ENCODE measurements at places on chromosomes 5 and 9.

GRCh38 chr9:129485145-129485774 is 135.6 kb downstream of the C9orf50 start:
- DNase-seq, result no peak

DNA sequence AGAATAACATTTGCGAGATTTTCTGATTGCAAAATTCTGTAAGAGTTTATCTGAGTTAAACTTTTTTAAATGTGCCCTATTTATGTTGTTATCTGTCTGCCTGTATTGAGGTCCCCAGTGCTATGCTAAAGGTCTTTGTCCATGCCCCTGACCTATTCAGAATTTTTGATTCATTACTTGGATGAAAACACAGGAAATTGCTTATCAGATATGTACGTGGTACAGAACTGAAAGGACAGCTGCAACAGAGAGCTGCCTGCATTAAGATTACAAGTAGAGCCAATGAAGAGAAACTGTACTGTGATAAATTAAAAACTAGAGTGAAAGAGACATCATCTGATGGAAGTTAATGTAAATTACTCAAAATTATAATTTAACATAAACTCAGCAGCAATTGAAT is 408.8 kb downstream of the ADGRV1 start:
- DNase-seq, result no peak

GRCh38 chr5:80284720-80285119 is 28.9 kb upstream of the SERINC5 start:
- no peak for DNase-seq

GRCh38 chr9:113426701-113427100 is 16.2 kb downstream of the C9orf43 start:
- no peak for DNase-seq

DNA sequence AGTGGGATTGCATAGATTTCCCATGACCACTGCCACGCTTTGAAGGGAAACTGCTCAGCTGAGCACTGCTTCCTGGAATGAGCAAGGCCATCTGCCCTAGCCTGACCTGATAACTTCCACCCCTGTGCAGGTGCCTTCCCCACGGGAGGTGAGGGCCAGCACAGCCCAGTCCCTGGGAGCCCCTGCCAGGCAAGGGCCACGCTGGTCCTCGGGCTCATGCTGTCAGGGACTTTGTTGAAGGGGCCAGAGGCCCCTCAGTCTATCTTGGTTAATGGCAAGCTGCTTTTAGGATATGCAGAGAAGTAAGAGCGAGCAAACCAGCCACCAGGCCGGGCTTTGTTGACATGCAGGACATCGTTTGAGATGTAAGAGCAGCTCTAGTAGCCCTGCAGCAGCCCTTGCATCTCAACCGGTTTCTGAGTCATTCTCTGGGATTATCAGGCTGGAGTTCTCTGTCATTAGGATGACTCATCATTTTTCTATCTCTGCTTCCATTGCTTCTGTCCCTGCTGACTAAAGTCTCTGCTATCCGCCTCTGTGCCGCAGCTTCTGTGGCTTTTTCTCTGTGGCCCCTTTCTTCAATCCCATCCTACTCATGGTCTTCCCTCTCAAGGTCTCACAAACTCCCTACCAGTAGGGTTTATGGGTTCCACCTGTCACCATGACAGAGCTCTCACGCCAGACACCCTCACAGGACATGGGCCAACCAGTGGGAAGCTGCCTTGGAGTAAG is 30.6 kb upstream of the IQGAP2 start:
- no peak for DNase-seq

GRCh38 chr9:121645003-121645402 is 6.4 kb upstream of the DAB2IP start:
- no peak for DNase-seq

DNA sequence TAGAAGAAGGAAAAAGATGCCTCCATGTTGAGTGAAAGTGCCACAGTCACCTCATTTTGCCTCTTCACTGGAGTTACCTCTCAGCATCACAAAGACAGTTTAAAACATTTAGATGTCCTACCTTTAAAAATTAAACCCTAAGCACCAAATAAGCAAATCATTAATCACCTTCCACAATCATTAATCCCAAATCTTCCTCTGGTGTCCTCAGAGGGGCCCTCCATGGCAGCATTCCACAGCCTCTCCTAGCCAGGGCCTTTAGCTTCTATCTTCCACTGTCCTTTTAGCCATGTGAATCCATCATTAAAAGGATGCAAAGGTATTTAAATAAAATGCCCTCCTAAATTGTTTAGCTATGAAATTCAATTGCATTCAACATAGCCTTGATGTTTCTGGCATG is 310.8 kb downstream of the PDE4D start:
- DNase-seq, result no peak

DNA sequence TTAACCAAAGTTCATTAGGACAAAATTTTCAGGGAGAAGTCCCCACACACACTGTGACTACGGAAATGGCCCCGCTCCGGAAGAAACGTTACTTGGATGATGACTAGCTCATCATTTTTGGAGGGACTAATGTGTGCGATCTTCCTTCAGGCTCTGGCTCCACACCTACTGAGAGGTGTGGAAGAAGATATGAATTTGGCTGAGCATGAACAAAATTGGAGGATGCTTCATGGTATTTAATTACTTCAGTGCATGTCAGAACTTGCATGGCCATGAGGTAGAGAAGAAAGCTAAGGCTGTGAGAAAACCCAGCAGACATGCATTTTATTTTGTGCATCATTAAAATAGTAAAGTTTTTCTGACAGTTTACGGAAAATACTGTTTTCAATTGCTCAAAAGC is 202.1 kb upstream of the TLE4 start:
- no peak for DNase-seq

GRCh38 chr5:176863041-176863764 is 35.9 kb downstream of the HK3 start:
- DNase-seq, result no peak

DNA sequence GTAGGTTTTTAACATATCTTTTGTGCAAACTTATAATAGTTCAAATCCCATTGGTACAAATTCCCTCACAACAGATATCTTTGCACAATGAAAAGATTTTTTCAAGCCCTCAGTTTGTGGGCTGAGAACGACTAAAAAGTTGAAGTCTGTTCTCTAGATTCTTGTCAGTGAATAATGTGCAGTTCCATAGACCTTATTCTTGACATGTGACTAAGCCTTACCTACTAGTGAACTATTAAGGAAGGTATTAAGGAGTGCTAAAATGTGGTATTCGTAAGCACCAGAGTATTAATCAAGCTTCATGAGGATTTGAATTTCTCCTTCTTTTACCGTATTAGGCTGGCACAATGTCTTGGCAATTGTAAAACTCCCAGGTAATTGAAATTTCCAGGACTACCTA is 205.6 kb upstream of the DMRTA1 start:
- DNase-seq, result no peak

DNA sequence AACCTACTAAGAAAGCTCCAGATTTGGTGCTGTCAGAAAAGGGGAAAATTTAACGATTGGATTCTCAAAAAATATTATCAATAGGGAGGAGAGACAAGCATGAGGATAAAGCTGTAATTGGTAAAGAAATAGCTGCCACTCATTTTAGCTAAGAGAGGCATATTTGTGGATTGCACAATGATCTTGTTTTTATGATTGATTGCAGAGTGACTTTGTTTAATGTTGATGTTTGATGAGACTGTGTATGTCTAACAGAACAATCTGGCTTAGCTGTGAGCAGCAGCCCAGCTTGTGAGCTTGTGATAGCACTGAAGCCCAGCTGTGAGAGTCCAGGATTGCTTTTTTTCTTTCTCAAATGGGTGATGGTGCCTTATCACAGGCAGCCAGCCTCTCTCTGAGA is 56.4 kb downstream of the ZNF883 start:
- no peak for DNase-seq

DNA sequence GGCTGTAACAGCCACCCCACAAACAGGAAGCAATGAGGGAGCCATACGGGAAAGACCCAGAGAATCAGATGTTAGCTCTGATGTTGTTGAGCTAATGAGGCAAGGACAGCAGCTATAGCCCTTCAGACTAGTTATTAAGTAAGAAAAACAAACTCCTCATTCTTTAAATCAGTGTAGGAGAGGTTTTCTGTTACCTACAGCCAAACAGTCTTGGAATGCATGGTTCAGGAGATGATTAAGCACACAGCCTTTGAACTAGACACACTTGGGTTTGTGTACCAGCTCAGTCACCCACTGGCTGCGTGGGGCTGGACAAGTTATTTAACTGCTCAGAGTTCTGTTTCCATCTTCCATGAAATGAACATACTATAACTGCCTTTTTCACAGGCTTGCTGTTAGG is 68.1 kb downstream of the SPOCK1 start:
- DNase-seq, result no peak

DNA sequence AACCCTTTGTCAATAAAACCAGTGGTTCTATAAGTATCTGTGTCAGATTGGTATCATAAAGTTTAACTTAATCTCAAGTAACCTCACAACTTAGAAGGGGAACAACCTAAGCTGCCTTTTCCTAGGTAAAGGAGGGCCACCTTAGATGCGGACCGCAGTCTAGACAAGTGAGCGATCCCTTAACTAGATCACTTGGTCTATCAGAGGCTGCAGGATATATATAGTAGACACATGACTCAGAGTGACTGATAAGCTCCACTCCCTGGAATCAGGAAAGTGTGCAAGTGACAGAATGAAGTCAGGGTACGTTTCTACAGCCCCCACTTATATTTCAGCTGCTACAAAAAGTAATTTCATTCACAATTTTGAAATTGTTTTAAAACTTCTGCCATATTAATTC is 7.4 kb downstream of the REEP5 start:
- no peak for DNase-seq

DNA sequence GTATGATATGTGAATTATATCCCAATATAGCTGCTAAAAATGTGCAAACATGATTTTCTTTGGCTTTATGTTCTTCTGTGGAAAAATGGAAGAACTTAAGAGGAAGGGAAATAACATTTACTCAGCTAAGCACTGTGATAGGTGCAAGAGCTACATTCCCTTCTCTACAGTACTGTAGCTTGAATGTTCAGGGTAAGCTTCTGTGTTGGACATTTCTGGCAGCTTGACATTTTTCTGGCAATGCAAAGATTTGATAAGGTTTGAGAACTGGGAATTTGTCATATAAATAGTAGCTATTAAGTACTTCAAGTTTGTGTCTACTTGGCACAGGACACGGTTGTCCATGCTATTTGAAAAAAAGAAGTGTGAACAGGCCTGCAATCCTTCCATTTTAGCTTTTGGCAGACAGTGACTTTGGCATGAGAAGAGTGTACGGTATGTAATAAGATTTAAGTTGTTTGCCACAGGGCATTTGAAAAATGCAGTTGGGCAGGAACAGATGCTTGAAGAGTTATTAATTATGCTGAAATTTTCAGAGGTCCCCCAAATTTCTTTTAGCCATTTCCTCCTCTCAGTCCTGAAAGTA is 77.6 kb downstream of the KIF4B start:
- DNase-seq, result no peak

Measured in memory B cell (primary cell).